Stimulated activated CD8-positive, alpha-beta memory T cell treated with anti-CD3 and anti-CD28 coated beads, Interleukin-7, amount 100 ng/mL, for 24 hours (primary cell): ENCODE measurements at places on chromosomes 11 and 22.

GRCh38 chr11:2927851-2928604 is 1.2 kb downstream of the PHLDA2 start:
- DNase-seq = no peak

DNA sequence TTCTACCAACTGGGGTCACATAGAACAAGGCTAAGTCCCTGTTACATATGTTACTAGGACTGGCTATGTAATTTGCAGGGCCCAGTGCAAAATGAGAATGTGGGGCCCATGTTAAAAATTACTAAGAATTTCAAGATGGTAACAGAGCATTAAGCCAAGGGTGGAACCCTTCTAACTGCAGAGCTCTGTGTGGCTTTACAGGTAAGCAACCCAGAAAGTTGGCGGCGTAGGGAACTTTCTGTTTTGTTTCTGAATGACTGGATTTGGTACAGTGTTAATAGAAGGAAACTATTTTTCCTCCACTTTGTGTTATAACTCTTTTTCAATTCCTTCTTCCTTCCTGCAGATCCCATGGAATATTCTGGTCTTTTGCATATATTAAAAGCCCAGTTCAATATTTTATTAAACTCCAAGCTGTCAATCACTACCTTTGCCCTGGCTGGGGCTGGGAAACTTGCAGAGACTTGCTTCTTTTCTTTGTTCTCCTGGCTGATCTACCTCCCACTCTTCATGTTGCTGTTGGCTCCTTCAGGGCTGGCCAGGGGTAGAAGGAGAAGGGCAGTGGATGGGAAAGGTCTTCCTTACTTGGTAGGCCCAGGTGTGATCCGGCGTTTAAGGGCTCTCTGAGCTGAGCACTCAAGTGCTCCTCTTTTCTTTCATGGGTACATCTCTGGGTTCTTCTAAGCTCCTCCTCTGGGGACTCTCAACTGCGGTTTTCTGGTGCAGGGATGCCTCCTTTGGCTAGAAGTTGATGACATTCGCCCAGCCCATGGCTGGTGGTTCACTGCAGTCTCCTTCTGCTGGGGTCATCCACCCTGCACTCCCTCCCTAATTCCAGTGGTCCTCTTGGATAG is 67.7 kb downstream of the SNX19 start:
- no peak for DNase-seq

- DNase-seq = no peak
Observed at GRCh38 chr11:77423624-77424023, 50.3 kb downstream of the PAK1 start.

- no peak for DNase-seq
Observed at GRCh38 chr11:106763501-106763900, 254.8 kb downstream of the GUCY1A2 start.

- DNase-seq = no peak
Observed at GRCh38 chr11:123137431-123138224, 57.4 kb downstream of the CLMP start.

- DNase-seq = no peak
Observed at GRCh38 chr11:119793335-119793984, 64.5 kb upstream of the NECTIN1 start.

- no peak for DNase-seq
Observed at GRCh38 chr11:3894128-3894731, 38.8 kb downstream of the STIM1 start.

- no peak for DNase-seq
Observed at GRCh38 chr22:18057568-18058209, 20.1 kb upstream of the PEX26 start.

GRCh38 chr22:47442821-47443220 is 680.4 kb downstream of the TBC1D22A start:
- no peak for DNase-seq

GRCh38 chr11:70326365-70326811 is 55.9 kb downstream of the PPFIA1 start:
- no peak for DNase-seq

DNA sequence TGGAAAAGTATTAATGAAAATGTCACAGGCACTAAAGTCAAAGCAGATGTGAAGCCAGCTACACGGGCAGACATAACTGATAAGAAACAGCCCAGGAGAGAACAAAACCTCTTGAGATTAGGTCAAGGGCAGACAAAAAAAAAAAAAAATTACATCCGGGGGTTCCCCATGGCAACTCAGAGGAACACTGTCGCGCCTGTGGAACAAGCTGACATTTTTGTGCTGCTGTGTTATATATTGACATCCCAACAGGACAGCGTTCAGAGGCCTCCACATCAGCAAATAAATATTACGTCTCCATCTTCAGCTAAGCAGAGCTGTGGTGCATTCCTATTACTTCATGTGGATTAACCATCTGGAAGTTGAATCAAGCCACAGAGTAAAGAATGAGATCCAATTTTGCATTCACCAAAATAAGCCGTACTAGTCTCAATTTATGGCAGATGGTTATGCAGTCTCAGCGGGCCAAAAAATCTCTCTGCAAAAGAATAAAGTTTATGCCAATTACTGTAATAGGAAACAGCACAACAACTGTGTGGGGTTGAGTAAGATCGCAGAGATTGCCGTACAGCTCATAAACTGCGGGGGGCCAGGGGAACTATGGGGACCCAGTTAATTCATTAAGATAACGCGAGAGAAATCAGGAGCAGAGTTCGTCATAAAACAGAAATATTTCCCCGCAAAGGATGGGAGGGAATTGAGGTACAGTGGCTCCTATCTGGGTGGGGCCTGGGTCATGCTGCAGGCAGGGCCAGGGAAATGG is 41.3 kb upstream of the MN1 start:
- DNase-seq = no peak

DNA sequence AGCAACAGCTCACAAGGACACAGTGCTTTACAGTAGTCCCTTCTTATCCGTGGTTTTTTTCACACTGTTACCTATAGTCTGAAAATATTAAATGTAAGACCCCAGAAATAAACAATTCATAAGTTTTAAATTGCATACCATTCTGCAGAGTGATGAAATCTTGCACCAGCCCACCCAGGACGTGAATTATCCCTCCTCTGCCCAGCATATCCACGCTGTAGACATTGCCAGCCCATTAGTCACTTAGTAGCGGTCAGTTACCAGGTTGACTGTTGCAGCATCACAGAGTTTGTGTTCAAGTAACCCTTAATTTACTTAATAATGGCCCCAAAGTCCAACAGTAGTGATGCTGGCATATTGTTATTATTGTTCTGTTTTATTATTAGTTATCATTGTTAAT is 3.6 kb downstream of the CLTCL1 start:
- DNase-seq = no peak

GRCh38 chr11:19980388-19980787 is 179.9 kb downstream of the DBX1 start:
- DNase-seq = no peak

- no peak for DNase-seq
Observed at GRCh38 chr11:95563173-95563572, 226.4 kb downstream of the FAM76B start.

GRCh38 chr11:96143041-96143521 is 199.9 kb downstream of the MAML2 start:
- DNase-seq = no peak

DNA sequence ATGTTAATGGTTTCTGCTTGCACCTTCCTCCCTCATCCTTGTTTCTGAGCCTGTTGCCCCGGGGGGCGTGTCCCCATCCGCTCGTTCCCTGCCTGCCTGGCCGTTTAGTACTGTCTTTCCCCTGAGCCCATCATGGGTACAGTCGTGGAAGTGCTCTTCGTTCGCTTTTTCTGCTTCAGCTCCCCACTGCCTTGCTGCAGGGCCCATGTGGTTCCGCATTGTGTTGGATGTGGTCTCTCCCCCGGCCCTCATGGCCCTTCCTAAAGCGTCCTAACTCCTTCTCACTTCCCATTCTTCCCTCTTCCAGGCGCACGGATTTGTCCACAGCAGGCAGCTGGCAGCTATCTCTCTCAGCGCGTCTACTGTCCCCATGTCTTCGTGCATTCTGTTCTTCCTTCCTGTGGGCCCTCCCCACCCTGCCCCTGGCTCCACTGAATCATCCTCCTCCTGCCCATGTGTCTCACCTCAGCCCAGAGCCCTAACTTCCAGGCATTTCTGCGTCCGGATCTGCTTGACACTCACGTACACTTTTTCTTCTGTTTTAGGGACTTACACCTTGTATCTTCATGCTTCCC is 98.1 kb downstream of the ZBTB16 start:
- no peak for DNase-seq

DNA sequence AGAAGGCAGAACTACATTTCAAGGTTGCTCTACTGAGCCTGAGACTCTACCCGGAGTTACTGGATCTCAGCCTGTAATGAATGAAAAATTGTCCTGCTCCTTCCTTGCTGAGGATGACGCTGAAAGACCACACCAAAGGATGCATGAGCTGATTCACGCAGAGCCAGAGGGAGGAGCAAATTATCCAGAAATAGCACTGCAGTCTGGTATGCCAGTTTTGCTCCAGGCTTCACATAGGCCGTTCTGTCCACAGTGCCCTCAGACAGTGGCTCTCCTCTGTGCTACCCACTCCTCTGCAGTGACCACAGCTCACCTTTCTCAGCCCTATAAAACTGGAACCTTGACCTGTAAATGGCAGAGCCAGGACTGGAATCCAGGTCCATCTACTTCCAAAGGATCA is 79.3 kb upstream of the GALNT18 start:
- no peak for DNase-seq

GRCh38 chr11:75969626-75970308 is 154.8 kb downstream of the UVRAG start:
- no peak for DNase-seq

DNA sequence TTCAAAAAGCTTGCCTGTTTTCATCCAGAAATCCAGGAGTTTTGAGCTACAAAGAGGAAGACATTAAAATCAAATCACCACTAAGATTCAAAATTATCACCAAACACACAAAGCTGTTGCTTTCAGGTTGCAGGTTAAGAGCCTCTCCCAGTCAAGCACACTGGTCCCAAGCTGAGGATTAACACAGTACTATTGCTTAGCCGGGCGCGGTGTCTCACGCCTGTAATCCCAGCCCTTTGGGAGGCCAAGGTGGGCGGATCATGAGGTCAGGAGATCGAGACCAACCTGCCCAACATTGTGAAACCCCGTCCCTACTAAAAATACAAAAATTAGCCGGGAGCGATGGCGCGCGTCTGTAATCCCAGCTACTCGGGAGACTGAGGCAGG is 1165.1 kb downstream of the LRRC4C start:
- no peak for DNase-seq

- DNase-seq = no peak
Observed at GRCh38 chr22:24521791-24522245, 26.7 kb downstream of the UPB1 start.

DNA sequence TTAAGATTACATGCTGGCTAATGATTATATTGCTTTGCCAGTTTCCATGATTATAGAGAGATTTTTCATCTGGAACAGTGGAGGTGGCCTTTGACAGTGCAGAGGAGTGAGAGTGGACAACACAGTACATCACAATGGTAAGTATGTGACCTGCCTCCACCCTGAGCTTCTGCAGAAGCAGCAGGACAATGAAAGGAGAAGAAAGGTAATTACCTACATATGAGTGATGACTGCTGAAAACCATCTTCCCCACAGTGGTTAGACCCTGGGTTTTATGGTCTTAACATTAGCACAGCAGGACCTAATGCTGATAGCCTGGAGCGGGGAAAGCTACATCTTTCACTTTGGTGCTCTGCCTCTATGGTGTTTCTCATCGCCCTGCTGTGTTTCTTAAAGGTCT is 454.7 kb upstream of the DDI1 start:
- DNase-seq = no peak

DNA sequence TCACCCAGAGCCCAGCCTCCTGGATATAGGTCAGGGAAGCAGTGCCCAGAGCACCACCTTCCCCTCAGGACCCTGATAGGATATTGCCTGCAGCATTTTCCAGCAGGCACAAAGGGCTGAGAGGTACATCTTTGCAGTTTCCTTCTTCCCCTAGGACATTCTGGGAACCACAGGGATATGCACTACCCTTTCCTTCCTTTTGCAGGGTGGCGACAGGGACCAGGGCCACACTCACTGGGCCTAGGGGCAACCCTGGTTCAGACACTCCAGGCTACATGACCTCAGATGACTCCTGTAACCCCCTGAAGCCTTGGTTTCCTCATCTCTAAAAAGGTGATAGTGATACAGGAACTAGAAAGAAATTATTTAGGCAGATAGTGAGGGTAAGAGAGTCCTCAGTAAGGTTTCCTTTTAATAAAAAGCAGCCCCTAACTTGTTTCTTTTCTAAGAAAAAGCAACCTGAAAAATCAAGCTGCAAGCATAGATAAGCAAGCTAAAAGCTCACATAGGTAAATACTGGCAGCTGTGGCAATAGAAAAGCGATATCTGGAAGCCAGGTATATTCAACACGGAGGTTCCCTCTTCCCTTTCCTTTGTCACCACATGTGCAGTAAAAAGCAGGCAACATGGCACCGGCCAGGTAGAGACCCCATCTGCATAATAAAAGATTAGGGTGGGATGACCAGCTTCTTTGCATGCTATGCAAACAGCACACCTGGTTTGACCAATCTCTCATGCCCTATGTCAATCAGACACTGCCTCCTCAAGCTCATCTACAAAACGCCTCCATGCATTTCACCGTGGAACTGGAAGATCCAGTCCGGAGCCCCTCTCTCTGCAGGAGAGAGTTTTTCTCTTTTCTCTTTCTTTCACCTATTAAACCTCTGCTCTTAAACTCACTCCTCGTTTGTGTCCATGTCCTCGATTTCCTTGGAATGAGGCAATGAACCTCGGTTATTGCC is 13.2 kb upstream of the MRGPRX2 start:
- DNase-seq = no peak

DNA sequence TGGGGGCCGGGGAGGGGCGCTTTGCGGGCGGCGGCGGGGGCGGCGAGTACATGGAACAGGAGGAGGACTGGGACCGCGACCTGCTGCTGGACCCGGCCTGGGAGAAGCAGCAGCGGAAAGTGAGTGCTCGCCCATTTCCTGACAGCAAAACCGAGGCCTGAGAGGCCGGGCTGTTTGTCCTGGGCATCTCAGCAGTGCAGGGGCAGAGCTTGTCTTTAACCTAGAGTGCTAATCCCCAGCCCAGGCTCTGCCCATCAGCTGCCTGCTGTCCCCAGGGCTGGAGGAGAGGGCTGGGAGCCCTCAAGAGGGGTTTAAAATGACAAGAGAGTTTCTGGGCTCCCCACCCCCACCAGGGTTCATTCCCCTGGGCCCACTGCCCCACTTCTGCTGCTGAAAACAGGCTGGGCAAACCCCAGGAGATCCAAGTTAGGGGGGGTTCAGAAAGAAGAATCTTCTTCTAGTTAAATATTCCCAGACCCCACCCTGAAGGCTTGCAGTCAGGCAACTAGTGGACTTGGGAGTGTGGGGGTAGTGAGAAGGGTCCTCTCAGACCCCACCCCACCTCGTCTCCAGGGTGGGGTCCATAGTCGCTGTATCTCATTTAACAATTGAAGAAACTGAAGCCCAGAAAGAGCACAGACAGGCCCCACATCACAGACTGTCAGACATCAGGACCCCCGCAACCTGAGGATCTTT is 411 bp downstream of the ACTN3 start:
- DNase-seq = no peak

- no peak for DNase-seq
Observed at GRCh38 chr11:2114430-2115241, 24.6 kb downstream of the IGF2 start.

GRCh38 chr11:66247295-66247694 is 21.1 kb upstream of the RAB1B start:
- no peak for DNase-seq
